ENCODE measurements at places on chromosomes 4 and X. TPM values are rescaled to one million over a fixed set of nuclear protein-coding genes. Genes with fewer than 3 reads are reported as not detected.

GRCh38 chr4:30763321-30763727 lies 43.2 kb downstream of the PCDH7 start:
- no peak for DNase-seq

Gene ADGRG2
- total RNA-seq: not detected

GRCh38 chrX:39527025-39527424 lies 570.7 kb downstream of the BCOR start:
- DNase-seq: no peak

GRCh38 chr4:44210750-44211149 lies 237.9 kb downstream of the KCTD8 start:
- no peak for DNase-seq

Gene USP17L29
- total RNA-seq: not detected

DNA sequence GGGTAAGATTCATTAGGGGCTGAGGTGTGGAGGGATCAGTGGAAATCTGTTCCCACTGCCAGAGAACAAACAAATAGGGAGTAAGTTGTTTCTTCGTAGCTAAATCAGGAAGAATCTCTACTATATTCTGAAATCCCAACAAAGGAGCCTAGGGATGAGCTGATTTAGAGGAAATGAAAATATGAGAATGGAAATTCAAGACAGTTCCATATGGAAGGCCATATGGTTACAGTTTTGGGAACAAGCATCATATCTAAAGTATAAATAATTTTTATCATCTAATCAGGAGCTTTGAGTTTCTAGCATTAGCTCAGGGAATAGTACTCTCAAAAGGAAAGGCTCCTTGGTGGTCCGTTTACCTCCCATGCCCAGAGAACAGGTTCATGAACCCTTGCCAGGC lies 218.2 kb downstream of the AASDH start:
- DNase-seq: no peak

- DNase-seq: no peak
Measured at GRCh38 chrX:106912864-106913263, 7.3 kb upstream of the CLDN2 start.

DNA sequence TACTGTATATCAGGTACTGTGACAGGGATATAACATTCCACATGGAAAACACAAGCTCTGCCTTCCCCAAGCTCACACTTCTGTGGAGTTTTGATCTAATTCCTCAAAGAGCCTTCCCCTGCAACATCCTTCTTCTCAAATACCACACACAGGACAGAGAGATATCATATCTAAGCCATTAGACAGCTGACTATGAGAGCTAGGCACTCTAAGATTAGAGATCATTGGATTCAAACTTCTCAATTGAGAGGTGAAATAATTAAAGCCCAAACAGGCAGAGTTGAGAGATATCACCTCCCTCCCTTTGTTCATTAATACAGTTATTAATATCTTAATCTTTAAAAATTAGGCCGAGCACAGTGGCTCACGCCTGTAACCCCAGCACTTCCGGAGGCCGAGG lies 25.0 kb downstream of the TEC start:
- DNase-seq: no peak

DNA sequence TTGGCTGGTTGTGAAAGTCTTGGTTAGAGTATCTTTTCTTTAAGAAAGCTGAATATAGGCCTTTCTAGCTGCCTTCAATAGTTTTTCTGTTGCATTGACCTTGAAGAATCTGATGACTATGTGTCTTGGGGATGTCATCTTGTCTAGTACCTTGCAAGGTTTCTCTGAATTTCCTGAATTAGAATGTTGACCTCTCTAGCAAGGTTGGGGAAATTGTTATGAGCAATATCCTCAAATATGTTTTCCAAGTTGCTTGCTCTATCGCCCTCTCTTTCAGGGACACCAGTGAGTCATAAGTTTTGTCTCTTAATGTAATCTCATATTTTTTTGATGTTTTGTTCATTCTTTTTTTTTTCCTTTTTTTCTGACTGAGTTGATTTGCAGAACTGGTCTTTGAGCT lies 194.7 kb downstream of the RAB28 start:
- no peak for DNase-seq

Gene GATB
- total RNA-seq: 17.0 TPM

Gene HPGDS
- 7.3 TPM for total RNA-seq

Gene IGSF1
- total RNA-seq: under 0.01 TPM

DNA sequence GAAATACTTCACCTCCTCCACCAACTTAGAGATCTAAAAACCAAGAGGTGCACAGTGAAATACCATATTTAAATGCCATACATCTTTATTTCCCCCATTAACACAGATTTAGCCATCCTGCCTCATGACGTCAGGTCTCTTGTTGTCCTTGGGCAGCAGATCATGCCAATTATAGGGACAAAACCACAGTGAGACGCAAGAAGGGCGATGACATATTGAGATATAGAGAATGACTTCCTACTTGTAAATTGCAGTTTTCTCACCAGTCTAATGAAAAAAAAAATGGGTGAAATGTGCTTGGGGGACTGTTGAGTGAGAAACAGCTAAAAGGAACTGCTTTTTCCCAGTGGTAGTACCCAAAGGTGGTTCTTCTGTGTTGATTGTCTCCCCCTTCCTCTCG lies 24.3 kb downstream of the RS1 start:
- DNase-seq: no peak

Gene KIT
- 45.2 TPM for total RNA-seq

Gene SEL1L3
- 31.8 TPM for total RNA-seq

- DNase-seq: no peak
Measured at GRCh38 chr4:106588891-106589290, 220.3 kb upstream of the GIMD1 start.

Gene ENOX2
- total RNA-seq: 7.0 TPM

GRCh38 chr4:158282252-158282651 lies 72.0 kb downstream of the TMEM144 start:
- no peak for DNase-seq

Data from hematopoietic multipotent progenitor cell (in vitro differentiated cells).